ENCODE measurements at places on chromosomes 1 and 21.

GRCh38 chr1:37883671-37884070 lies 24.3 kb upstream of the MTF1 start:
- no peak for DNase-seq

DNA sequence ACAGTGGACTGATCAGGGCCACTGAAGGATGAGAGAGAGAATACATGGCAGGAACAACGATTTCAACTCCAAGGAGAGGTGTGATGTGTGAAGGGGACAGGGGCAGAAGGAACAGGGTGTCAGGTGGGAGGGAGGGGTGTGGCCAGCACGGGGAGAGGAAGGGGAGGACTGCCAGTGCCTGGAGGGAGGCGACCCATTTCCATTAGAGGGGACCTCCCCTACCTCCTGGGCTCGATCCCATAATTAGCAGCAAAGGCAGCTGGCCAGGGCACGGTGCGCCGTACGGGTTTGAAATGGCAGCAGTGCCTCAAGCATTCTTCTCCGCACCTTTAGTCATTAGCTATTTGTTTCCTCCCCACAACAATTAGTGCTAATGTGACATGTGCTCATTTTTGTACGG lies 22.7 kb downstream of the CRYAA start:
- peak; percentile 1 for DNase-seq

DNA sequence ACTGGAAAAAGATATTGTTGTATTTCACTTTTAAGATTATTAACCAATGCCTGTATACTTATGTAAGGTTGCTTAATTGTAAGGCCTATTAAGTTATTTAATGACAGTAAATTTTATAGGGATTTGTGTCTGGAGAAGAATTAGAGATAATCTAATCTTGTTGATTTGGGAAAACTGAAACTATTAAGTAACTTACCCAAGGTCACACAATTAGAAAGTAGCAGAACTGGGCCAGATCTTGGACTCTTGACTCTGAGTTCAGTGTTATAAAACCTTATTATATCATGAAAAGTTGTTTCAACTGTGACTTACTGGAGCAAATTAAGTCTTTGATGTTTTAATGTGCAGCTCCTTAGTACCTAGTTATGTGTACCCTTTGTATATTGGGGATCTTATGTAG lies 38.5 kb downstream of the CAMTA1 start:
- DNase-seq: no peak

- DNase-seq: peak; percentile 38
Observed at GRCh38 chr1:183821889-183822611, 17.1 kb downstream of the RGL1 start.

- no peak for DNase-seq
Observed at GRCh38 chr1:225658041-225658440, 5.1 kb upstream of the ENAH start.

DNA sequence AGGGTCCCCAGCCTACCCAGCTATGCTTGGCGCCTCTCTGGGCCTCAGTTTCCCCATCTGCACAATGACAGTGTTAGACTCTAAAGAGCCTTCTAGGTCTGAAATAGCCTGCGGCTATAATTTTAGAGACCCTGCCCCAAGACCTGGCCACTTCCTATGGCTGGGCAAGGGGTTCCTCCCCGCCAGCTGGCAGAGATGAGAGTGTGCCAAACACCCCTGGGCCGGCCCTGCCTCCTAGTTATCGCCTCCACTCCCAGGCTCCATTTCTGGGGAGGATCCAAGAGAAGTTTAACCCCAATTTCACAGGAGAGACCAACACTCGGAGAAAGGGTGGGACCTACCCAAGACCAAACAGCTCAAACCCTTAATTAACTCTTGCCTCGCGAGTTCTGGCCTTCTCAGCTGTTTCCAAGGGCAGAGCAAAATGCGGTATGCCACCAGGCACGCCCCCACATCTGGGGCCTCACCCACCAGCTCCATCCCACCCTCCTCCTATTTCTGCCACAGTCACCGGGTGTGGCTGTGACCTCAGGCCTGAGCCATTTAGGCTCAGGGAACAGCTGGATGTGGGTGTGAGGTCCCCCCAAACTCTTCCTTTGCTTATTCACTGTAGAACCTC lies 35.7 kb downstream of the TTC39A start:
- DNase-seq: no peak

DNA sequence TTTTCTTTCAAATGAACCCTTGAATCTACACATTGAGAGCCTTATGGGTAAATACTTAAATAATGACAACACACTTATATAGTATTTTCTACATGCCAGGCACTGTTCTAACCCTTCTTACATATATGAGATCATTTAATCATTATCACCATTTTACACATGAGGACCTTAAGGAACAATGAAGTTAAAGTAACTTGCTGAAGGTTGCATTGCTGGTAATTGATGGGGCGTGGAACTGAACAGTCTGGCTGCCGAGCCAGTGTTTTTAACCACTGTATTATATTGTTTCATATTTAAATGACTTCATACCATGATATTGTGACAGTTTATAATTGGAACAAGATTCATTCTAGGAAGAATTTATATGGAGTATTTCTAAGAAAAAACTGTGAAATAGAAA lies 111.9 kb upstream of the TENT5C start:
- no peak for DNase-seq

GRCh38 chr1:115201598-115201997 lies 112.3 kb upstream of the TSPAN2 start:
- DNase-seq: no peak

- no peak for DNase-seq
Observed at GRCh38 chr1:109254621-109255096, 5.3 kb downstream of the CELSR2 start.

DNA sequence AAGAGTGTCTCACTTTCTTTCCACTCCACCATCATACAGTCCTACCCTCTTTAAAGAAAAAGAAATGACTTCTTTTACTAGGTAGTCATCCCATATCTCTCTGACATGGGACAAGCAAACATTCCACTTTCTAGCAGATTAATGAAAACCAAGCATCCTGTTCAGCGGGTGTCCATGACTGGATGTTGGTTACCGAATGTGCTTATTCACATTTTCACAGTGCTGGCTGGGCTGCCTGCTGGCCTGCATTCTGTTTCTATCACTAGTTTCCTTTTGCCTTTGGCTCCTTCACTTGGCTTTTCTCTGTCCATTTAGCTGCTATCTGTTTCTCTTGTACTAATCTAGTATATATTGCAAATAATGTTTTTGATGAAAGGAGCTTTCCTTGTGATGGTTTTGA lies 598.4 kb downstream of the RWDD3 start:
- DNase-seq: no peak

GRCh38 chr1:159944623-159945455 lies 574 bp downstream of the IGSF9 start:
- DNase-seq: no peak

DNA sequence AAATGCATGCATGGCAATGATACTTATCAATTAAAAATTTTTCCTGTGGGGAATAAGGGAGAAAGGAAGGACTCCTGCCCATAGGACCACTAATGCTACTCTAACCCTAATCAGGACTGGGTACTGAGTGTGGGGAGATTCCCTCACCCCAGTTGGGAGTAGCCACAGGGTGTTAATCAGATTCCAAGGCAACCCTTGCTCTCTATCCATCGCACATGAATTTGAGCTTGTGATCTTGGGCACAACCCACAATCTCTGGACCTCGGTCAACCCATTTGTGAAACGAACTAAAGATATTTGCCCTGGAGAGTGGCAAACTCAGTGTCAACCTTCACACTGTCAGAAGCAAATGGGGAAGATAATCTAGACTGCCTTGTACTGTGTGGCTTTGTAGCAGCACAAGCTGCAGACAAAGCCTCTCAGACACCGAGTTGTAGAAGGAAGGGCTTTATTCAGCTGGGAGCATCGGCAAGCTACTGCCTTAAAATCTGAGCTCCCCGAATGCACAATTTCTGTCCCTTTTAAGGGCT lies 69.5 kb downstream of the SERINC2 start:
- no peak for DNase-seq

DNA sequence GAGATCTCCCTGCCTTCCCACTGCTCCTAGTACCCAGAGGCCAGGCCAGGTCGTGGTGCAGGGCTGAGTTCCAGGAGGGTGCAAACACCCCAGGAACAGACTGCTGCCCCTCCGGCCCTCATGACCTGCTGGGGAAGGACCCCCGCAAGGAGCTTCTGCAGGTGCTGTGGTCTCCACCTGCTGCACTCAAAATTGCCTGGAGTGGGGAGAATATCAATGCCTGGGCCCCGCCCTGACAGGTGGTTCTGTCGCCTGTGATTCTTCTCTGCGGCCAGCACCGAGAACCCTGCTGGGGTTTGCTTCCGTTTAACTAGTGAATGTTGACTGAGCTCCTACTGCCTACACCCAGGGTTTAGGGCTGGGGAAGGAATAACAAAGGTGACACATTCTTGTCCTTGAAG lies 2.1 kb upstream of the TFF3 start:
- no peak for DNase-seq

GRCh38 chr1:43367026-43367903 lies 546 bp downstream of the ELOVL1 start:
- peak; percentile 70 for DNase-seq

GRCh38 chr1:75136921-75137641 lies 2.9 kb downstream of the LHX8 start:
- DNase-seq: no peak

- no peak for DNase-seq
Observed at GRCh38 chr1:41412748-41413147, 51.5 kb downstream of the FOXO6 start.

GRCh38 chr1:114238053-114238452 lies 84.4 kb upstream of the SYT6 start:
- no peak for DNase-seq

DNA sequence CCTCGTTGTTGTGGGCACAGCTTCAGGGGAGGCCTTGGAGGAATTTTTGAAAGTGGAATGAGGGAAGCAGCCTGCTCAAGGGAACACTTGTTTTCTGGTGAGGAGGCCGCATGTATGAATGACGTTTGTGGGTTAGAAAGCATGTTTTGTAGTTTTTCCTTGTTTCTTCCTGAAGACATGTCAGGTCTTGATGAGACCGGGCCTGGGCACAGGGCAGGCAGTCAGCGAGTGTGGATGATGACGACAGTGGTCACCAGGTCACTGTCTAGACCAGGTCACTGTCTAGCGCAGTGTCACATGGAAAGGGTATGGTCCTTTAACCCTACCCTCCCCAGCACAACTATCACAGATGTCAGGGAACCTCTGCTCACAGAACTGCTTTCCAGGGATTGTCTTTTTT lies 7.3 kb downstream of the PSEN2 start:
- DNase-seq: no peak

DNA sequence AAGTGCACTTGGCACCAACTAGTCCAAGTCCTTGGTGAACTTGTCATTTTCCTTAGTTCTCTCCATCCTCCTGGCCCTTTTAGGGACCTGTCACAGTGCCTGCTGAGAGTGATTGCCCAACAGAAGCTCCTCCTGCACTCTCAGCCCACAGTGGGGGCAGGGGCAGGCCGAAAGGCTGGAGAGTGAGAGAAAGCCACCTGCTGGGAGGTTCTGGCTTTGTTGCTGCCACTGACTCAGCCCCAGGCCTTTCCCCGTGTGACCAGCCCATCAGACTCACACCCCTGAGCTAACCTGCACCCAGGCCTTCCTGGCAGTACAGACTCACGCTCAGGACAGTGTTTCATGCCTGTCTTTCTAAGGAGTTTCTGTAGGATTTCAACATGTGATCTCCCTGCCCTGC lies 17.1 kb upstream of the PROK1 start:
- DNase-seq: peak; percentile 47

DNA sequence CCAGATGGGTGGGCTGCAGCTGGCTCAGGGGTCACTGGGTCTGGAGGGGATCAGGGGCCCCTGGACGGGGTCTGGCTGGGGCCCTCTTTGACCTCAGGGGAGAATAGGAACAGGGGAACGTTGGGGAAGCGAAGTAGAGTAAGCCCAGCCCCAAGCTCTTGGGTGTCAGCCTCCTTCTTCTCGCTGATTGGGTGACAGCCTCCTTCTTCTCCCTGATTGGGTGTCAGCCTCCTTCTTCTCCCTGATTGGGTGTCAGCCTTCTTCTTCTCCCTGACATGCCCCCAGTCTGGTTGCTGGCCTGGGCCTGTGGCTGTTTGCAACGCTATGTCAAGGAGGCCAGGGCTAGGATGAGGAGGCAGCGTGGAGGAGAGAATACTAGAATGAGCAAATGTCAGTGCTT lies 76.7 kb upstream of the CASZ1 start:
- no peak for DNase-seq
